ENCODE measurements at places on chromosomes 1 and 21.

DNA sequence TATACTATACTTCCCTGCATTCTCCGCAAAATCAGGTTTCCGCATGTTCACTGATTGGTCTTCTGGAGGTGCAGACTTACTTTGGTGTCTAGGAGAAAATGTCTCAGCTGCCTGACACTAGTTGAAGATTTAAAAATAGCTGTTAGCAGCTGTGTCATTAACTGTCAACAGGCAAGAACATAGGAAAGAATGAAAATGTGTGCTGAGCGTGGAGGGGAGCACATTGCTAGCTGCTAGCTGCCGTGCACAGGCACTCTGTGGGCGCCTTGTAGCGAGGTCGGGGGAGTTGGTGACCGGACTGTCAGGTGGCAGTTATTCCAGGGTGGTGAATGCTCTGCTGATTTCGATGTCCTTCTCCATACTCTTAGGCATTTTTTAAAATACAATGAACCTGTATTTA is 5.2 kb downstream of the FAAH start:
- no peak for DNase-seq

GRCh38 chr1:165856606-165857005 is 29.2 kb downstream of the UCK2 start:
- DNase-seq = no peak

GRCh38 chr1:205351984-205352713 is 4.6 kb downstream of the KLHDC8A start:
- no peak for DNase-seq

DNA sequence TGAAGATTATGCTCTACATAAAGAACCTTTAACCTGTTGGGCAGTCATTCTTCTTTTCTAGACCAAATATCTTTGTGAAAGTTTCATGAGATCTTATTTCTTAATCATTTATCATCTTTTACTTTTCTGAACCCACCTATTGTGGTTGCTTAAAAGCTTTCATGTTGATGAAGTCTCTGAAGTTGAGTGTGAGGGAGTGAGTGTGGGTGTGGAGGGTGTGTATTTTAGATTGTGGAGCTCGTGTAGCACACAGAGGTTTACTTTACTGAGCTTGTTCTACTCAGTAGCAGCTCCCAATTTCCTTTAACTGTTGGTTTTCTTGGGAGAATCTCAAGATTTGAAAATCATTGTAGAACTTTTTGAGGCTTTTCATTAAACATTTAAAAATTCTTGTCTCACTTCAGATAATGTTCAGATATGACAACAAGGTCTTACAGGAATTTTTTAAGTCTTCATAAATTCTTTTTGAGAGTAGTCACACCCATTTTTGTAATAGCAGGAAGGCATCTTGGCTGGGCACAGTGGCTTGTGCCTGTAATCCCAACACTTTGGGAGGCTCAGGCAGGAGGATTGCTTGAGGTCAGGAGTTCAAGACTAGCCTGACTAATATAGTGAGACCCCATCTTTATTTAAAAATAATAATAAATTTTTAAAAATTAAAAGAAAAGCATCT is 17.0 kb downstream of the SRRM1 start:
- DNase-seq = no peak

- no peak for DNase-seq
Measured at GRCh38 chr21:42235593-42235992, 16.7 kb downstream of the ABCG1 start.

- DNase-seq = no peak
Measured at GRCh38 chr1:211520641-211521040, 28.7 kb upstream of the RD3 start.

- no peak for DNase-seq
Measured at GRCh38 chr1:212864201-212864600, 6.1 kb downstream of the FLVCR1 start.

DNA sequence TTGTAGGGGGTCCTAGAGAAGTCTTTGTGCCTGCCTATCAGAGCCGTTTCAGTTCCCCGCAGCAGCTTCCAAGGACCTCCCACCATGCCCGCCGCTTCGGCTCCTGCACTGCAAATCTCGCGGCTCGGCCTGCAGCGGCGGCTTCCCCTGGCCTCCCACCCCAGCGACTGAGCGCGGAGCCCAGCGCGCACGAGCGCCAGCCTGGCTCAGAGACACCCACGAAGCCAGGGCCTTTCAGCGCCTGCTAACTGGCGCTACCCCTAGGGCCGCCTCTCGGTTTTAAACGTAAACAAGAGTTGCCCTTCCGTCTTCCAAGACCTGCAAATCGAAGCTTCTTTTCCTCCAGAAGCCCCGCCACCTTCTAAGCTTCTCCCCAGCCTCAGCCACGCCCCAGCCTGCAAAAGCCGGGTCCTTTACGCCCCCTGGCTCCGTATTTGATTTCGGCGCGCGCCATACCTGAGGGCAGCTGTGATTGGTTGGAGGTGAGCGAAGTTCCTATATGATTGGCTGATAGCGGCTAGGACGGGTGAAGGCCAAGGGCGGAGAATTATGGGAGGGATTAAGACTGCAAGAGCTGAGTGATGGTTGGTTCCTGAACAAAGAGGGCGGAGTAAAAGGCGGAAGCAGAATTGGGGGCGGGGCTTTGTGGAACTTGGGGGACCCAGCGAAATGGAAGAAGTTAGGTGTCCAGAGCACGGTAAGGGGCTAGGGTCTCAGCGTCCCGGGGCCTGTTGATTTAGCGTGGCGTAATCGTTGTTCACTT is at the start of gene TTF2:
Gene TTF2, plus strand, starts transcription at position 649 of the 763 bp plus-strand sequence. Its CDS starts 21 bp downstream, at position 670.
- DNase-seq = peak; percentile 87

DNA sequence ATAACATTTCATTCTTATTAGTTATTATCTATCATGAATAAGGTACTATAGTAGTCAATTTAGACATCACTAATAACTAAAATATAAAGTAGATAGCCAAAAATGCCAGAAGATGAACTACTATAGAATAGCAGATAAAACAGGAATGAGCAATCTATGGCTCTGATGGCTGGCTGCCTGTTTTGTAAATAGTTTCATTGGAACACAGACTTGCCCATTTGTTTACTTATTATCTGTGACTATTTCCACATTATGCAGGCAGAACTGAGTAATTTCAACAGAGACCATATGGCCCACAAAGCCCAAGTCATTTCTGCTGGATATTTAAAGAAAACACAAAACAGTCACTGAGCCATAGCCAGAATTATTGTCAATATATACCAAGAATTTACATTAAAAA is 222.1 kb downstream of the COL24A1 start:
- DNase-seq = no peak

- DNase-seq = no peak
Measured at GRCh38 chr1:171160639-171161354, 24.3 kb upstream of the FMO2 start.

GRCh38 chr1:198491028-198491427 is 49.5 kb downstream of the ATP6V1G3 start:
- DNase-seq = no peak

- DNase-seq = no peak
Measured at GRCh38 chr1:55048453-55049270, 9.3 kb downstream of the PCSK9 start.
